EH (cell line): ENCODE measurements at places on chromosomes 2 and 18.

- DNase-seq = peak; percentile 40
These were observed 13.7 kb downstream of the NCKAP1 start for GRCh38 chr2:183024339-183025095.

- DNase-seq = peak; percentile 21
These were observed 32.1 kb upstream of the DYNAP start for GRCh38 chr18:54558609-54559585.

- peak; percentile 72 for DNase-seq
These were observed 91.8 kb upstream of the SKOR2 start for GRCh38 chr18:47343291-47343690.

GRCh38 chr2:34475156-34475555 lies 876.1 kb upstream of the FAM98A start:
- no peak for DNase-seq

DNA sequence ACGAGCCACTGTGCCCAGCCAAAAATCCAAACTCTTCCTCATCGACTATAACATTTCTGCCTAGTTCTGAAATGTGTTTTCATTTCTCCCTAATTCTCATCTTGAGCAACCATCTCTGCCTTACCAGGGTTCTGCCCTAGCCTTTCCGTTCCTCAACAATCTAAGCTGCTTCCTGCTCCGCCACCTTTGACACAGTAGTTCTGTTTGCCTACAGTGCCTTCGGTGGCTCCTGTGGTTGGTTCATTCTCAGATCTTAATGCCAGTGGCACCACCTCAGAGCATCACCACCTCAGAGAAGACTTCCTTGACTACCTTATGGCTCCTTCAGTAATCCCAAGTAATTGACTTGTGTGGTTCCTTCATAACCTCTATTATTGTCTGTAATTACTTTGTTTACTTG lies 3.8 kb downstream of the SOCS6 start:
- no peak for DNase-seq

- no peak for DNase-seq
These were observed 860.0 kb downstream of the CPS1 start for GRCh38 chr2:211416373-211416772.
